ENCODE measurements at places on chromosomes 6 and 20.

GRCh38 chr20:20214757-20215275 is 153.1 kb upstream of the INSM1 start:
- no peak for DNase-seq

DNA sequence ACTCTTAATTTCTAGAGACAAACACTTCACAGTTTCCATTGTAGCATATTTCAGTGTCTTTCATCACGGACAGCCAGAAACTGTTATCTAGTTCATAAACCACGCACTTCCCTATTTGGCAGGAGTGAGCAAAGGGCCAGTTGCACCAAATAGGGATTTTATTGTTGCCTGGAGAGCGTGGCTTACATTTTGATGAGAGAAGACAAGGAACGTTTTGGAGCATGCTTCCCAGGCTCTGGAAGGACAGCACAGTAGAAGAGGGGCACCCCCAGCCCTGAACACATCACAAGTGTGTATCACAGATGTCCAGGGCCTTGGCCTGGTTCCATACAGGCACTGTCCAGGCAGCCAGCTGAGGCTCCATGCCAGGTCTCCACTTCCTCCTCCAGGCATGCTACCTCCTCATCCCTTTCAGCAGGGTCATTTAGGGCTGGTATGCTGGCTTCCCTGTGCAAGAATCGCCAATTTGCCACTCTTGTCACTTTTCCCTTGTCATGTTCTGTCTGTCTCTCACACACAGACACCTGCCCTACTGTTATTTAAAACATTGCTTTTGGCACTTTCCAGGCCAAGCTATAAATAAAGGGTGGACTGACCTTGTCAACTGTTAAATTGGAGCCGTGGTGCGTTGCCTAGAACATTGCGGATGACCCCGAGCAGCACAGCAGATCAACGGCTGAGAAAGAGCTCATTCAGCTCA is 235.0 kb upstream of the GMDS start:
- peak; percentile 80 for DNase-seq

DNA sequence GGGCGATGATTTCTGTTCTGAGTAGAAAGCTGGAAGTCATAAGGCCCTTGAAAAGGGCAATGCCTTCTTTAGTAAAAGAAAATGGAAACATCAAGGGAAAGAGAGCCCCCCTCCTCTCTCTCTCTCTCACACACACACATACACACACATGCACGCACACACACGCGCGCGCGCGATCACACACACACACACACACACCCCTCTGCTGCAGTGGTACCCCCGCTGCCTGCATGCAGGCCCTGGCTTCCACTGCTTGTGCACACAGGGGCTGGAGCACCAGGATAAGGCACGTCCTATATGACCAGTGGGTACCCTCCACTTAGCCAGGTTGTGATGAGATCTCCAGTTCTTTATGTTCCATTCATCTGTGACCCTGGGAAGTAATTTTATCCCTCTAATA is 300.9 kb downstream of the SLC35F1 start:
- no peak for DNase-seq

- DNase-seq = peak; percentile 87
Measured at GRCh38 chr20:33419140-33419974, 18.0 kb upstream of the CDK5RAP1 start.

DNA sequence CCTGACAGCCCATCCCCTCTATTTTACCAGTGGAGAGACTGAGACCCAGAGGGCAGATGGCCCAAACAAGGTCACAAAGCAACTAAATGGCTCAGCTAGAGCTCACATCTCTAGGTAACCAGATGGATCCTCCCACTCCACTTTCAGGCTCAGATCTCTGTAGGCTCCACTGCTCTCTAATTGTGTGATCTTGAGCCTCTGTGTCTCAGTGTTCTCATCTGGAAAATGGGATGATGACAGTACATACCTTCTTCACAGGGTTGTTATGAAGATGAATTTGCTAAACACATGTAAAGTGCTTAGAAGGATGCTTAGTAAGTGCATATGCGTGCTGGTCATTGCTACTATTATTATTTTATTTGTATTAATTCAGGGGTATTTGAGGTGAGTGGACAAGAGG is 40.5 kb downstream of the RAB44 start:
- no peak for DNase-seq

- no peak for DNase-seq
Measured at GRCh38 chr20:50445354-50446151, 64.6 kb upstream of the PTPN1 start.

- DNase-seq = no peak
Measured at GRCh38 chr6:125219361-125219895, 65.9 kb downstream of the TPD52L1 start.

DNA sequence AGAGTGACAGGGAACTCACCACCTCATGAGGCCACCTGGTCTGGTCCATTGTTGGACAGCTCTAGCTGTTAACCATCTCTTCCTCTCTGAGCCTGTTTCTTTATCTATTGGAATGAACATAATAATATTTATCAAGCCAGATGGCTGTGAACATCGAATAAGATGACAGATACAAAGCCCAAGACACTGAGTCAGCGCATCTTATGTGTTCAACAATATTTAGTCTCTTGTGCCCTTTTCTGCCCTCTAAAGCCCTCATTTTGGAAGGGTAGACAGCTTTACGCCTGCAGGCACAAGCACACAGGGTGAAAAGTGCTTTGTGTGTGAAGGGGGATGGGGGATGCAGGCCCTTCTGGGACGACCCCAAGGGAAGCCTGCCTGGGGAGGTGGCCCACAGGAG is 164.0 kb downstream of the GRM4 start:
- DNase-seq = no peak

DNA sequence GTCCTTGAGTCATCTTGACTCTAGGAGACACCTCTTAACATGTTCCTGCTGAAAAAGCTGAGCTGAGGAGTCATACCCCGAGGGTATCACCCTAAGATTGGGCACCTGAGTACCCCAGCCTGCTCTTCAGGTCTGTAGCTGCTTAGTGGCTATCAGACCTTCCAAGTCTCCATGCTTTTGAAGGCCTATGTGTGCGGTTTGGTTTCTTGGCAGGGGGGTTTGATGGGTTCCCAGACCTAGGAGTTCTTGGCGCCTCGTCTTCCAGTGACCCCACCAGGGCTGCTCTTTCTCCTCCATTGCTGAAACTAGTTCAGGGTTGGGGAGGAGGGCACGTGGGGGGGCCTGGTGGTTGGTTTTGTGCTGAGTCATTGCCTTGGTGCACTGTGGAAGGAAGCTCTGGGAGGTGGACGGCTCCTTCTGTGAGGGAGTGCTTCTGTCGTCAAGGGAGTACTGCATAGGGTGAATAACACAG is 20.1 kb downstream of the IGF2R start:
- no peak for DNase-seq
